Naive thymus-derived CD8-positive, alpha-beta T cell (primary cell): ENCODE measurements at places on chromosomes 1 and 21. TPM values are rescaled to one million over a fixed set of nuclear protein-coding genes. Genes with fewer than 3 reads are reported as not detected.
A peak's percentile ranks its signal among the peaks of the same experiment; 100 is the strongest.

FAM43B gene
- total RNA-seq: not detected

ZP4 gene
- not detected for total RNA-seq

PAX7 gene
- not detected for total RNA-seq

PROK1 gene
- not detected for total RNA-seq

ATP1A4 gene
- total RNA-seq: not detected

COL11A1 gene
- not detected for total RNA-seq

KLF17 gene
- total RNA-seq: not detected

DNA sequence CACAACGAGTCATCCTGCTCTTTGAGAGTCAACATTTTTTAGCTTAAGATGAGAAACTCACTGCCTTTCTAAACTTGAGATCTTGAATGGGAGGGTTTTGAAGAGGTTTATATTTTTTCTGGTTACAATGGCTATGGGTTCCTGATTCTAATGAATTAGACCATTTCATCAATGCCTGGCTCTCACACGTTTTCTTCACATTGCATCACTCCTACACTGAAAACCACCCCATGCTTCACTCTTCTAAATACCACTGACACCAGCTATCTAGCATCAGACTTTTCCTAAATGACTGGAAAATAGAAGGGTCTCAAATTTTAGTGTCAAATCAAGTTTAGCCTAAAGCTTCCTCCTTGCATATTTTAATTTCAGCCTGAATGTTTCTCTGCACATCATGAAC, 606.1 kb upstream of the USP24 start:
- H3K27me3 ChIP-seq: peaks cover 6% of the 10 kb centered on the region
- no peak overlapping the region for H3K4me3 ChIP-seq
- no peaks in the 10 kb centered on the region for H3K36me3 ChIP-seq
- no peak for DNase-seq
- no peak overlapping the region for H3K27ac ChIP-seq

GRCh38 chr1:206507284-206508129, at the start of gene RASSF5:
RASSF5 (plus strand) TSS chr1:206507531; CDS start chr1:206507603, 72 bp downstream.
- DNase-seq: peak; percentile 78
- H3K36me3 ChIP-seq: no peaks in the 10 kb centered on the region
- H3K27me3 ChIP-seq: peaks cover 27% of the 10 kb centered on the region
- H3K4me1 ChIP-seq: peaks cover 48% of the 10 kb centered on the region
- H3K4me3 ChIP-seq: peak within 1 kb of the TSS; percentile 86

DNA sequence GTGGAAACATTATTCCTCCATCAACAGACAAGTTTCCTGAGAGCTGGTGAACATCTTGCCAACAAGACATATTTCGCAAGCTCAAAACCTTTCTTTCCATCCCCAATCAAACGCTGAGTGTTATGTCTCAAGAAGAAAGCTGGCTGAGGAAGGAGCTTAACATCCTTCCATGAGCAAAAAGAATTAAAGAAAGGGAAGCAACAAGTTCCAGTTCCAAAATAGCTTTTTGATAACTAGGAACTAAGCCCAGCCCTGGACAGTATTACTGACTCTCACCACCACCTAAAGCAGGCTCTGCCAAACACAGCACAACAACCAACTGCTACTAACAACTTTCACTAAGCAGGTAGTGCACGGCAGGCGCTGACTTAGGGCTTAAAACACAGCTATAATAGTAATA, 50.2 kb downstream of the CAPZB start:
- no peaks in the 10 kb centered on the region for H3K27me3 ChIP-seq
- peaks cover 93% of the 10 kb centered on the region for H3K4me1 ChIP-seq
- peak overlapping the region; percentile 48 for H3K27ac ChIP-seq

GRCh38 chr1:91781371-91781825, 104.6 kb downstream of the TGFBR3 start:
- no peak overlapping the region for H3K4me3 ChIP-seq
- peaks cover 11% of the 10 kb centered on the region for H3K4me1 ChIP-seq
- no peaks in the 10 kb centered on the region for H3K27me3 ChIP-seq
- no peaks in the 10 kb centered on the region for H3K36me3 ChIP-seq
- DNase-seq: no peak

- no peak overlapping the region for H3K27ac ChIP-seq
- H3K4me3 ChIP-seq: no peak overlapping the region
- H3K36me3 ChIP-seq: no peaks in the 10 kb centered on the region
- H3K4me1 ChIP-seq: no peaks in the 10 kb centered on the region
Measured at GRCh38 chr1:191371626-191372025, 786.6 kb upstream of the RGS18 start.

DNA sequence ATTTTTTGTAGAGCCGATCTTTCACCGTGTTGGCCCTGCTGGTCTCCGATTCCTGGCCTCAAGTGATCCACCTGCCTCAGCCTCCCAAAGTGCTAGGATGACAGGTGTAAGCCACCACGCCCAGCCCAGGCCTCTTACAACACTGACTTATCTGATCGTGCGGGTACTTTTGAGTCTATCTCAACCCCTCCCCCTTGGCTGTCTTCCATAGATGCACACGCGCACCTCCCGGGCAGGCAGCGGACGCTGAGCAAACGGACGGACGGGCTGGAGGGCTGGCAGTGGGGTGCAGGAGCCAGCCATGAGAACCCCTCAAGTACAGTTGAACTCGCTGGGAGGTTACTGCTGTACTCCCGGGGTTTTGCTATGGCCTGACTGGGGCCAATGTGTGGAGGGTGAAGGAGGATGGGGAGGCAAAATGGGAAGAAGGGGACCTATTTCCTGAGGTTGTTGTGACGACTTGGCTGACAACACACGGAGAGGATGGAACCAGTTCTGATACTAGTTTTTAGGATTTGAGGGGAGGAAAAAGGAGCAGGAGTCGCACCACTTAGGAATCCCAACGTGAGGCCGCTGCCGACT, 959 bp downstream of the CD58 start:
- peaks cover 9% of the 10 kb centered on the region for H3K27me3 ChIP-seq
- peak; percentile 9 for DNase-seq
- peak overlapping the region; percentile 92 for H3K27ac ChIP-seq
- peaks cover 29% of the 10 kb centered on the region for H3K4me1 ChIP-seq

DNA sequence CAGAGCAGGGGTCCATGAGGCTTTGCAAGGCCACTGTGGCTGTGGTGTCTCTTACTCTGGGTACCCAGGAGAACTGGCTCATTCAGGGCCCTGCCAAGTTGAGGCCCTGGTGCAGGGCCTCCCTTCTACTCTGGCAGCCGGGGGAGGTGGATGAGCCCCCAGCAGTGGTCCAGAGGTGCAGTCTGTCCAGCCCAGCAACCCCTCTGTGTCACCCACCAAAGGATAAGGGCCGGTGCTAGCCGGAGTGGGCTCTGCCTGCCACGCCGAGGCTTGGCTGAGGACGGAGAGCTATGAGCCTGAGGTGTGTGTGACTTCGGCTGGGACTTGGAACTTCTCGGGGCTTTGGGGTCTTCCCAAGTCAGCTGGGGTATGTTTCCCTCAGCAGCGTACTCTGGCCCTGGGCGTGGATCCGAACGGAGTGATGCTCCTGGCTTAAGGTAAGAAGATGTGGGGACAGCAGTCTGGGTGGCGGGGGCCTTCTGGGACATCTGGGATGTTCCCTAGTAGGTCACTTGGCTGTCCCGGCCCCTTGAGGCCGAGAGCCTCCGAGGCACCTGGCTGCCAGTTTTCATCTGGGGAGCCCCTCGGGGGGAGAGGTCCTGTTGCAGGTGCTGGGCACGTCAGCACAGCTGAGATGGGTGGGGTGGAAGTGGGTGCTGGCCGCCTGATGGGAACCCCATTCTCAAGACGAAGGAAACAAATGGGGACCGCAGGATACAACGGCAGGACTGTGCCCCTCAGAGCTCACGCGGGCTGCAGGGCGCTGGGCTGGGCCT, 25.9 kb downstream of the RUNX3 start:
- H3K4me3 ChIP-seq: no peak overlapping the region
- H3K4me1 ChIP-seq: peaks cover 57% of the 10 kb centered on the region
- peaks cover 77% of the 10 kb centered on the region for H3K36me3 ChIP-seq
- no peaks in the 10 kb centered on the region for H3K27me3 ChIP-seq
- no peak overlapping the region for H3K27ac ChIP-seq

DNA sequence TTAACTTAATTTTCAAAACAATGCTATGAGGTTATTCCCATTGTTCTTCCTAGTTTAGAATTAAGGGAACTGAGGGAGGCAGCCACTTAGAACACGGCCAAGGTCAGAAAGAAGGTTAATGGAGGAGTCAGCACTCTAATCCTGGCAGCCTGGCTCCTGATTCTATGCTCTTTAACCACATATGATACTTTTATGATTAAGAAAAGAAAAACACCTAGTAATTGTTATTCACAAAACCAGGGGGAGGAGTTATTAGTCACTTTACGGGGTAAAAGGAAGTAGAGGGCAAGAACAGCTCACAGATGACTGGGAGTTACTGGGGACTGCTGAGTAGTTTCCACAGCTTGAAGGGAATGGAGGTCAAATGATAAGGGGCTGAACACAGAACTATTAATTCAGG, 38.6 kb downstream of the GADD45A start:
- no peaks in the 10 kb centered on the region for H3K36me3 ChIP-seq
- no peak overlapping the region for H3K4me3 ChIP-seq
- no peak overlapping the region for H3K27ac ChIP-seq
- no peaks in the 10 kb centered on the region for H3K4me1 ChIP-seq

GRCh38 chr1:44903011-44903680, 60.1 kb upstream of the PTCH2 start:
- H3K27ac ChIP-seq: no peak overlapping the region
- no peaks in the 10 kb centered on the region for H3K27me3 ChIP-seq
- no peak for DNase-seq
- H3K4me1 ChIP-seq: no peaks in the 10 kb centered on the region
- peaks cover 4% of the 10 kb centered on the region for H3K36me3 ChIP-seq

DNA sequence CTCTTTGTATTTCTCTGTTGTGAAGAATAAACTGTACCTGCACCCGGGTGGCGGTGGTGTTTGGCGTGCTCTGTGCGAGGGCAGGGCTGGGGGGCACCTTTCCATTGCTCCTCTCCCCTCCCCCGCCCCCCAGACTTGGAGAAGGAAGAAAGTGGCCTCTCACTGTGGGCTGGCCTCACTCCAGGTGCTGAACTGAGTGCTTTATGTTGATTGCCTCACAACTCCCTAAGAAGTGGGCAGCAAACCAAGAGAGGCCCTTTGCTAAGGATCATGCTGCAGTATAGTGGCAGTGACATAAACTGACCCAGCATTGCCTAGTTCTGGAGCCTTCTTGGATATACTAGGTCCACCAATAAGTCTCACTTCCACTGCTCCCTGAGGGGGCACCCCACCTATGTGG, 20.2 kb downstream of the A3GALT2 start:
- H3K4me1 ChIP-seq: peaks cover 16% of the 10 kb centered on the region
- DNase-seq: no peak
- H3K4me3 ChIP-seq: no peak overlapping the region
- no peaks in the 10 kb centered on the region for H3K27me3 ChIP-seq
- no peaks in the 10 kb centered on the region for H3K36me3 ChIP-seq
- no peak overlapping the region for H3K27ac ChIP-seq
